Stimulated activated CD4-positive, alpha-beta T cell treated with anti-CD3 and anti-CD28 coated beads, Interleukin-4, amount 100 ng/mL, for 4 hours (primary cell): ENCODE measurements at places on chromosomes 2 and 18.

DNA sequence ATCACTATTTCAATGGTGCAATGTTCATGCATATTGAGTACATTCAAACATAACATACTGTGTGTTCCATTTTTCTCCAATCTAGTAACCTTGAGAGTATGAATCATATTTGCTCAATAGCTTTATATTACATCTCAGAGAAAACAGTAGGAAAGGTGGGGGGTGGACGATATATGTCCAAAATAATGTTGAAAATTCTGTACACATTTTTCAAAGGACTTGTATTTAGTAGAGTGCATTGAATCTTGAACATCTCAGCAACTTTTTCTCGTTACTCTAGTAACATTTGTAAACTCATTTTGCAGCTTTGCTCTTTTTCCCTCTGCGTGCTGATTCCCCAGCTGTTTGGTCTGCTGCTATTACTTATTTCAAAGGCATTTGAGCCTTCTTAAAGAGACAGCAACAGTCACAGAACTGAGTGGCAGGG is 1487.0 kb downstream of the LRP1B start:
- no peak for DNase-seq

DNA sequence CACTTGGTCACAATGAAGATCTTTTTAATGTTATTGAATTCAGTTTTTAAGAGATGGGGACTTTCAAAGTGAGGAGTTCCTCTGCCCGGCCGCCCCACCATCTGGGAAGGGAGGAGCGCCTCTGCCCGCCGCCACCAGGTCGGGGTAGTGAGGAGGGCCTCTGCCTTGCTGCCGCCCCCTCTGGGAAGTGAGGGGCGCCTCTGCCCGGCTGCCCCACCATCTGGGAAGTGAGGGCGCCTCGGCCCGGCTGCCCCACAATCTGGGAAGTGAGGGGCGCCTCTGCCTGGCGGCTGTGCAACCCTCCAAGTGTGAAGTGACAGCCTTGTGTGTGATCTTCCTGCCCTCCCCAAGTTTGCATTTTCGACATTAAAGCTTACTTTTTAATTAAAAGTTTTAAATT is 899.3 kb downstream of the TRIB2 start:
- no peak for DNase-seq

DNA sequence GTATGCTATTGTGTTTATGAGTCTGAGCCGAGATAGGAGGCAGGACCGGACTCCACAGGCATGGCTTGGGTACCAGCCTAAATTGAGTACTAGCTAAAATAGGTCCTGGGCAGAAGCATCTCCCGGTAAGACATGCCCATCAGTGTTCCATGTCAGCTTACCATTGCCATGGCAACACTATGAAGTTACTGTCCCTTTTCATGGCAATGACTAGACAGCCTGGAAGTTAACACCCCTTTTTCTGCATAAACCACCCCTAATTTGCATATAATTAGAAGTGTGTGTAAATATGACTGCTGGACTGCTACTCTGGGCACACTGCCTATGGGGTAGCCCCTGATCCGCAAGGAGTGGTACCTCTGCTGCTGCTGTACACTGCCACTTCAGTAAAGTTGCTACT is 1005.1 kb upstream of the FAM98A start:
- no peak for DNase-seq

DNA sequence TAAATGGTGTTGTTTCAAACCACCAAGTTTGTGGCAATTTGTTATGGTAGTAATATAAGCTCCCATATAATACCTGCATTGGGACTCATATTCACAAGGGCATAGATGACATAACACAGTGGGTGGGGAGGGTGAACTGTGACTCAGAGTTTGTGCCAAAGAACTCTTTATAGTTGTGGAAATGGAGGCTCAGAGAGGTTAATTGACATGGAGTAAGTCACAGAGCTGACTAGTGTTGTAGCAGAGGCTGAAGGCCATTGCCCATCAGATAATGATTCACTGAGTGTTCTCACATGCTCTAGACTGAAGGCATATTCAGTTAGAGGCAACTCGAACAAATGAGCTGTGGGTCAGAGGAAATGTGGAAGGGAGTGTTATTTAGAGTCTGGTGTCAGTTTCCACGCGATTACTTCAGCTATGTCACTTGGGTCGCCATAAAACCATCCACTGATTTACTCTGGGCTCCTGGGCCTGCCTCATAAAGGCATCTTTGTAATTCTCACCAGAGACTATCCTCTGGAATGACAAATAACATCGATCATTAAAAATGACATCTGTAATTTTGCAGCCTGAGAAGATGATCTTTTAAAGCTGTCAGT is 264.7 kb downstream of the CCDC85A start:
- no peak for DNase-seq

- no peak for DNase-seq
These were observed 28.7 kb downstream of the KIF1A start for GRCh38 chr2:240791221-240791800.

DNA sequence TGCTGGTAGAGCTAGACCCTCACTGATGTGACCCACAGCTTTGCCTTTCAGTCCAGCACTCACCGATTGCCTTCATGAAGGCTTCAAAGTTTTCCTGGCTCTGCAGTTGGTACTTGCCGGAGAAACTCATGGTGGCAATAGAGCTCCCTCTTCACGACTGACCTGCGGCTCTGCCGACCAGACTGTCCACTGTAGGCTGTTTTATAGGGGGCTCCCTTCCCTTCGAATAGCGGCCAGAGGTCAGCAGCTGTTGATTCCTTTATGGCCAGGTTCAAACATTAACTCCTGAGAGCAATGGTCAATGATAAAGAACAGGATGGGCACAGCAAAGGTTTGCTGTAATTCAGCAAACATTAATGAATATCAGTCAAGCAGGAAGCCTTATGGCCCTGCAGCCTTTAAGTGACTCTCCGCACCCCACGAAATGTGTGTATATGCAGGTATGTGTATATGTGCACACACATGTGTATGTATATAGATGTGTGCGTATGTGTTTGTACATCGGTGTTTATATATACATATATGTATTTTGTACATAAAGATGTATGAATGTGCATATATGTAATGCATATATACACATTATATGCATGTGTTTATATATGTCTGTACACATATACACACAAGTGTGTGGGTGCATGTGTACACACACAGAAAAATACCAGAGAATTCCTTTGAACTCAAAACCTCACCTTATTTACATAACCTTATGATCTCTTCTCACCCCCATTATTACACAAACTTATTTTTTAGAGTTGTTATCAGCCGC is at the start of gene FABP1:
TSS of gene FABP1 (minus strand) at position 175 of the 766 bp plus-strand sequence. CDS start at position 130, 45 bp downstream.
- no peak for DNase-seq

DNA sequence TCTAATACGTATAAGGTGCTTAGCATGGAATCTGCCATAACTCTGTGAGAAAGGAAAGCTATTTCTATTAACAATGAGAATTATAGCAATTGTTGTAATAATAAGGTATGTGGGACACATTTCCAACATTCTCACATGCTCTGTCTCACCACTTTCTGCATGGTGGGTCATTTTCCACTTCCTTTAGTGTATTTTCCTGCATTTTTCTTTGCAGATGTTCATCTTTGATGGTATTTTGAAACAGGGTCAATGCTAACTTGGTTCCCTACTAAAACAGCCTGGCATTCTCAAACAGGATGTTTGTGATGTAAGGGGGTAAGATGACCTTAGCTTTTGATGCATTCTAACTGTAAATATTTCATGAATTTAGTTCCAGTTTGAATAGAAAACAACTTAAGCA is 54.7 kb downstream of the MYO1B start:
- DNase-seq: no peak
